Activated T-cell treated with anti-CD3 and anti-CD28 coated beads for 1 hour (primary cell): ENCODE measurements at places on chromosomes 2 and 18.

DNA sequence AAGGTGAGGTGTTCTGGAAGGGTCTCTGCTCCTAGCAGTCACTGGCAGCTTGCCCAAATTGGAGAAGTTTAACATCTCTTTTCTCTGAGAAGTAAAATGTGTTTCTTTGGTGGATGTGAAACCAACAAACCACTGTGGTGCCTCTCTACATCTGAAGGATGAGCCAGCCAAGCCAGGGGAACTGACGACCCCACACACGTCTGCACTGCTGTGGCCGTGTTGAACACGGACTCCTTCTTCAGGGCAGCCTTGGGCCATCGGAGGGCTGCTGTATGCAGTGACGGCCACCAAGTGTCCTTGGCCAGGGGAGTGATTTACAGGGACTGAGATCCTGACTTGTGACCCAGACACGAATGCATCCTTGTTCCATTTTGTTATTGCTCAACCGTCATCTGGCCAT lies 207.8 kb downstream of the ACKR3 start:
- DNase-seq, result no peak

GRCh38 chr2:99715956-99716355 lies 226.1 kb upstream of the REV1 start:
- DNase-seq, result no peak

- no peak for DNase-seq
These were observed 225.5 kb upstream of the KLHL14 start for GRCh38 chr18:32998285-32998684.

DNA sequence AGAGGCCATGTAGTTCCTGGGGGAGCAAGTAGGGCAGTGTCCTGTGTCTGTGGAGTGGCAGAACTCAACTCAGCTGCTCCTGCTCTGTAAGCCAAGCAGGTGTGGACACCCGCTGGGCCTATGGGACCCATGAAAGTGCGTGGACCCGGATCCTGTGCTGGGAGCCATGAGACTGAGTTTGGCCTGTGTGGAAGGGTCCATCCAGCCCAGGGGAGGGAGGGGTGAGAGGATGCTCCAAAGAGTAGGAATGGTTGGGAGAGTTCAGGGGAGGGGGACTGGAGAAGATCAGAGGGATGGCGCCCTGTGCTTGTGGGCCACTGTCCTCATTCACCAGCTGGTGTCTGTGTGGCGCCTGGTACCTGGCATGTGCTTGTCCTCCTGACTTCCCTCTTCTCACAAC lies 226.4 kb upstream of the HS6ST1 start:
- DNase-seq, result no peak

DNA sequence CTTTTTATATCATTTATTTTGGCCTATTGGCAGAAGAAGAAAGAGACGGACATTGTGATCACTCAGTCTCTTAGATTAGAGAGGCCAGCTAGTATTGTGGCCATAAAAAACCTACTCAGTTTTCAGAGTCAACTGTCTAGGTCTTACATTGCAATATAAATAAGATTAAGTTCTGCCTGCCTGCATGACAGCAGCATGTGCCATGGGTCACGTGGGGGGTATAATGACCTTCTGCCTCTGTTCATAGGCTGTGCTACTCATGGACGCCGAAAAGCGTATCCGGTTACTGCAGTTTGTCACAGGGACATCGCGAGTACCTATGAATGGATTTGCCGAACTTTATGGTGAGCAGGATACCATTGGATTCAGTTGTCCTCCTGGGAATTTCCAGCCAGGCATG lies 238.5 kb downstream of the ALPK2 start:
- no peak for DNase-seq

DNA sequence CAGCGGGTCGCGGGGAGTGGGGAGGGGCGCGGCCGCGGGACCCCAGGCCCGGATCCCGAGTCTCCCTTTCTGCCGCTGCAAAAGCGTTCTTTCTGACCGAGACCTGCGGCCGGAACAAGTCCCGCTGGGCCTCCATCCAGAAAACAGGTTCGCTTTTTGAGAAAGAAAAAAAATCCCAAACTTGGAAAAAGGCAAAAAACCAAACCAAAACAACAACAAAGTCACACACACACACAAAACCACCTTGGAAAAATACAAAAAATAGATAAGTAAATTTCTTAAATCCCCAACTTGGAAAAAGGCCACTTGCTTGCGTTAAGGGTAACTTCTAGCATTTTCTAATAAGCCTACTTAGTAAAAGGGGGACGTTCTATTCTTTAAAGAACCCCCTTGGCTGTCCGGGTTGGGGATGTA lies 250 bp upstream of the CHST10 start:
- DNase-seq, result no peak

DNA sequence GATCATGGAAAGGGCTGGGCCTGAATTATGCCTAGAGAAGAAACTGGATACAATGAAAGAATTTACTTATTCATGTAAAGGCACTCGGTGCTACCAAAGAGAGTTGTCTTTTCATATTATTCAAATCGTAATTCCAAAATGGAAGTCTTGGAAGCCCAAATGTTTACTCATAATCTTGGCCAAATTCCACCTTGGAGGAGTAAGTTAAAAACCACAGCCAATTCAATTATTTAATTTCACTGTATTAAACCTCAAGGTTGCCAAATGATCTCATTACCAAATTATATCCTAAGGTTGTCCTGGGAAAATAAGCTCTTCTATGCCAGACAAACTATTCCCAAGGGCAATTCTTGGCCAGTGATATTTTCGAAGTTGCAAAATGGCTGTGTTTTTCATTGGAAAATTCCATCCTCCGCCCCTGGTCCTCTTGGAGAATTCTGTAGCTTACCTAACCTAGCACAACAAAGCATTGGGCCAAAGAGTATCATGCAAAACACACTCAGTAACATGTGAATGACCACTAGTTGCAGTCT lies 11.1 kb upstream of the VPS4B start:
- DNase-seq, result no peak

- no peak for DNase-seq
These were observed 203.4 kb downstream of the TGIF1 start for GRCh38 chr18:3653263-3653850.

GRCh38 chr2:181895818-181896217 lies 4.3 kb downstream of the ITPRID2 start:
- DNase-seq, result no peak

- no peak for DNase-seq
These were observed 15.9 kb downstream of the FBXO41 start for GRCh38 chr2:73268366-73268829.

- DNase-seq, result no peak
These were observed 558.2 kb upstream of the LINC00305 start for GRCh38 chr18:64707052-64707451.

DNA sequence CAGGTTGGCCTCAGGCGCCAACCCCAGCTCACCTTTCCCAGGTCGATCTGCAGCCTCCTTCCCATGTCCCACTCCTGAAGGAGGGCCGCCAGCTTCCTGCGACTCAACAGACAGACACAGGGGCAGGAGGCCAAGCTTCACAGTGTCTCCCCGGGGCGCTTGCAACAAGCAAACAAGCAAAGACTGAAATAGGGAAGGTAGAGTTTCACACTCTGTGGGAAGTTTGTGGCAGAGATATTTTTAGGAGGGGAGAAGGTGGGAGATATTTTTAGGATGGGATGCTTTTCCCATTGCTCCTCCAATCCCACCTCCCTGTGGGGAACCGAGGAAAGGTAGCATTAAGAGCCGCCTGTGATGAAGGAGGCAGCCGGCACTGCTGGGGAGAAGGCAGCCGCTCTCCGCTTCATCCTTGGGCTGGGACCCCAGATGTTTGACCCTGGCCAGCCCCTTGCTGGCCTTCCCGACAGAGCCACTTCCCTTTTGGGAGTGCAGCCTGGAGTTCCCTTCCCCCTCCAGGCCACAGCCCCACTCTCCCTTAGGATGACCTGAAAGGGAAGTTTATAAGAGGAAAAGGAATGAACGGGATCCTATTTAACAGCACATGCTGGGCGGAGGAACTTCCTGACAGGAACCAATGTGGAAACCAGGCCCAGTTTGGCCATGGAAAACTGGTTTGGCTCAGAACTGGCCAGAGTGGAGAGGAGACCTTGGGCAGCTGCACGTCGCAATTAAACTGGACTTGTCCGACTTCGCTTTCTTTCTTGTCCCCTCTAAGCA lies 142.2 kb upstream of the SMAD2 start:
- DNase-seq, result no peak

DNA sequence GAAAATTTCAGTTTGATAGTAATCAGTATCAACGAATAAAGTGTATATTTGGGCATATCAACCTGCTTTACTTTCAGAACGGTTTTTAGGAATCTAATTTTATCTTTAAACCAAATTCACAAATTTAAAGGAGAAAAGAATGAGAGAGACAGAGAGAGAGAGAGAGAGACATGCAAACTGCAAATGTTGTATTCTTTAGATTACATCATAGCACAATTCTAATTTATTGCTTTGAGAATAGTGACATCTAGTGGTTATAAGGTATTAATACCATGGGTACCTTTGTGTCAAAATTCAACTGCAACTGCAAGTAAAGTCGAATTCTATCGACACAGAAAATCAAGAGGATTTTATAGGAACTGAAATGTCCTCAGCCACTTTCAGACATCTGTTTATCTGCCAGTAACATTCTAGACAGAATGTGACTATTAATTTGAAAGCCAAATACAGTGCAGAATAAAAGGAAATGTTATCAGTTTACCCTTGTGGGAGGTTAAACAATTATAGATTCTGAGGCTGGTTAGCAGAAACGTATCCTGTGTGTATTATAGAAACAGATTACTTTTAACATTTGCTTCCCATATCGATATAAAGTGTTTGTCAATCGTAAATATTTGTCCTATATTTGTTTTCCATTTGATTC lies 529.8 kb upstream of the VRK2 start:
- no peak for DNase-seq

DNA sequence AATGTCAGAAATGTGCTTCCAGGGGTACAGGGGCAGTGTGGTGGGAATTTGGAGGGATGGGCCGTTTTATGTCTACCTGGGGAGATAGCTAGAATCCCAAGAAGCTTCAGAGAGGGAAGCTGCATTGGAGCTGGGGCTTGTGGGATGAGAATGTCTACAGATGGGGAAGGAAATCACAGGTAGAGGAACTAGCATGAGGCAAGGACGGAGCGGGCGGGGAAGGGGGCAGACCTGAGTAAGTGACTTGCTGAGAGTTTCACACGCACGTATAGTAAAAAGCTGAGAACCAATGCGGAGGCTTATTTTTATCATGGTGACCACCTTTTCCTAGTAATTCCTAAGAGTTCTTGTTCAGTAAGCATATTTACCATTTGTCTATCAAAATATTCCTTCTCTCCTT lies 6.3 kb downstream of the C2orf80 start:
- DNase-seq, result no peak

DNA sequence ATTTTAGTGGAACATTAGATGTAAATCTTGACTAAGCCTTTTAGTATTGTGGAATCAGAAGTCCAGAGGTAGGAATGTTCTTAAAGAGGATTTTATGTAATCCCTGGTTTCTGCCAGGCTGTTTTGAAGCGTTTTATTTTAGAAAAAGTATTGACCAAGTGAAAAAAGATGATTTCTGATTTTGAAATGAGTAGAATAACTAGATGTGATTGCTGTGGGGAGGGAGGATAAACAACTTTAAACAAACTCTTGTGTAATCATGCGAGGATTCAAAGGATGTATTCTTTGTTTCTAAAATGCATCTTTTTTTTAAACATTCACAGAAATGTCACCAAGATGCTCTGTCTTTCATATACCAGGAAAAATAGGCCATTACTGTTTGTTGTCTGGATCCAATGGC lies 53.9 kb downstream of the PHLPP1 start:
- no peak for DNase-seq

GRCh38 chr2:96525211-96525507 lies 11.4 kb upstream of the ARID5A start:
- no peak for DNase-seq

DNA sequence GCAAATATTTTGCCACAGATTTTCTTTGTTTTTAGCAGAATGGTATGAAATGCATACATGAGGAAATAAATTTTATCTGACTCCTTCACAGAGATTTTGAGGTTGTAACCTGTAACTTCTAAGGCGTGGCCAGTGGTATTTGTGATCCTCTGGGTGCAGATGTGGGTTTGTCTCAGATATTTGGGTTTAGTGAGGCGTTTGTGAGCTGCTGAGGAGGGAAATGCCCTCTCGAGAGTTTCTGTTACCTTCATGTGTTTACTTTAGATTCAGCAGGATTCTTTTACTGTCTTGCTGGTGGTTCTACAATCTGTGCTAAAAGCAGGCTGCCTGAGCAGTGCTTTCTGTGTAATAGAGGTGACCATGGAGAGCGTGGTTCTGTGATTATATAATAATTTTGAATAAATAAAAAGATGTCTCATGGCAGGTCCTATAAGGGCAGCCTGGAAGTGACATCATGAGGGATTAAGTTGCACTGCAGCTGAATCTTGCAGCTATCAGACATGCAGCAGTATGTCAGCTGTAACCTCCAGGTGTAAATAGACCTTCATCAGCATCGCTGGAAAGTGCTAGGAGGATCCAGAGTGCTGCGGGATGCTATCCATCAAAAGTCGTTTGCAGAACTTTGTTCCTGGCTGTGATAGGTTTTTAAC lies 34.1 kb downstream of the TANC1 start:
- DNase-seq, result no peak

- no peak for DNase-seq
These were observed 25.9 kb downstream of the COL5A2 start for GRCh38 chr2:189153619-189154018.
